ENCODE measurements at places on chromosomes 3 and 15.

- no peak for DNase-seq
Measured at GRCh38 chr3:30642849-30643361, 36.5 kb downstream of the TGFBR2 start.

- DNase-seq: no peak
Measured at GRCh38 chr3:52286777-52287110, 884 bp upstream of the GLYCTK start.

DNA sequence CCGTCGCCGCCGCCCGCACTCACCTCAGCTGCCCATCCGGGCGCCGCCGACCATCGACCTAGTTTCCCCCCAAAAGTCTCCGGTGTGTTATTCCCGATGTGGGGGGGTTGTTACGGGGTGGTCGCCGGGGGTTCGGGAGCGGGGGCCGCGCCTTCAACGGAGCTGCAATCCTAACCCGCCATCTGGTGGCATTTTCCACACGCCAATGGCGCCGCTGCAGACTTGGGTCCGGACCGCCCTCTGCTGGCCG lies at the start of gene STAG1:
TSS of gene STAG1 (minus strand) at position 207 of the 250 bp plus-strand sequence. CDS start 121,480 bp downstream, outside the sequence.
- no peak for DNase-seq

GRCh38 chr15:90851114-90851513 lies 17.3 kb upstream of the FURIN start:
- no peak for DNase-seq

GRCh38 chr15:96560246-96560895 lies 229.9 kb downstream of the NR2F2 start:
- DNase-seq: peak; percentile 33

DNA sequence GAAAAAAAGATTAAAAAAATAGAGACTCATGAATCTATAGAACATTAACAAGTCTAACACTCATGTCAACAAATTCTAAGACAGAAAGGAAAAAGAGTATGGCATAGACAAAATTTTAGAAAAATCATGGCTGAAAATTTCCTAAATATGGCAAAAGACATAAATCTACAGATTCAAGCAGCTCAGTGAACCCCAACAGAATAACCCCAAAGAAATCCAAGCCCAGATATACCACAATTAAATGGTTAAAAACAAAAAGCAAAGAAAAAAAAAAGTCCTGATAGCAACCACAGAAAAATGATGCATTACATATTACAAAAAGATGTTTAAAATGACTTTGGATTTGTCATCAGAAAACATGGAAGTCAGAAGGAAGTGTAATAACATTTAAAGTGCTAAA lies 75.6 kb downstream of the AQR start:
- no peak for DNase-seq

DNA sequence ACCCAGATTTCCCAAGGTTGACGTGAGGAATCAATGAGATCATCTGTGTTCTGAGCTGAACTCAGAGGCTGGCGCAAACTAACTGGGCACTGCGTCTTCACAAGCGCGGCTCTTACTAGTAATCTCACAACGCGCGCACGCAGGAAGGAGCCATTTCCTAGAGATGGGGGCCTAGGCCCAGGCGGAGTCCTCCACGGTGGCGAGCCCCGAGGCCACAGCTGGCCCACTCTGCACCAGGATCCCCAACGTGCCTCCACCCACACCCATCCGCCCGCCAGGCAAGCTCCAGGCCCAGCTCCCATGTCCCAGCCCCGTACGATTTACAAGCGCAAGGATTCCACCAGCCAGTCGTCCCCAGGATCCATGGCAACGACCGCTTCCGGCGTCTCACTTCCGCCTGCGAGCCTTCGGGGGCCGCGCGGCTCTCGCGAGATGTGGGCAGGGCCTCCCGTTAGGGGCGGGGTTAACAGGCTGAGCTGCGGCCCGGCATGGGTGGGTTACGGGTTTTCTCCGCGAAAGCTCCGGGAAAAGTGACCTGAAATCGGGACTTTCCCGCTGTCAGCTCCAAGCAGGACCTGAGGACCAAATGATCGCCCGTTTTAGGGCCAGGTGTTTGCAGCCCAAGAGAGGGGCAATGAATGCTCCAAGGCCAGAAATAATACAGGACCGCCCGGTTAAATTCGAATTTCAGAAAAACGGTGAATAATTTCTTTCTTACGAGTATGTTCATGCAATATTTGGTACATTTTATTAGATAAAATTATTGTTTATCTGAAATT lies at the start of gene WDR73:
TSS of gene WDR73 (minus strand) at position 374 of the 779 bp plus-strand sequence. CDS start at position 365, 9 bp downstream.
- DNase-seq: peak; percentile 95

DNA sequence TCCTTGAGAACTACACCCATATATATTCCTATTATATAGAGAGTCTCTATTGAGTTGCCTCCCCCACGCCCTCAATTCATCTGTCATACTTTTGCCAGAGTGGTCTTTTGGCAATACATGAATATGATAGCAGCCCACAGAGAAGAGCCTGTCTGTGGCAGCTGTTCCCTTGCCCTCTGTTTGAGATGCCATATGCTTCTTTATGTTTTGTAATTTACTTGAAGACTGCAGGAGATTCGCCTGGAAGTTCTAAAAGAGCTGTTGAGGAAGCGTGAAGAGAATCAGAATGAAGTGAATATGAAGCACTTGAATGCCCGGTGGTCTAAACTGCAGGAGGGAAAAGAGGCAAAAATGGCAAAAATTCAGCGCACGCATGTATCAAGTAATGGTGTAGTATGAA lies 27.2 kb downstream of the CFAP91 start:
- no peak for DNase-seq

DNA sequence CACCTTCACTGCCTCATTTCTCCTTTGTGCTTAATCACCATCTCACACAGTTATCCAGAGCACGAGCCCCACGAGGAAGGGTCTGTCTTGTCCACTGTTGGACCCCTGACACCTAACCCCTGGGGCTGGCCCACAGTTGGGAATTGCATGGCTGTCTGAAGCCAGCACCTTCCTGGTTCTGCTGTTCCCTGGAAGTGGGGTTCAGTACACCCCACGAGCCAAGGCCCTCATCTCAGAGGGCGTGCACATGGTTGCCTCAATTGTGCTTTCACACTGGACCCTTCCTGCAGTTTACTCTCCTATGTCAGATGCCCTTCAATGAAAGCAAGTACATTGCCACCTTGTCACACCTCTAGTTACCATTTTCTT lies 30.7 kb downstream of the BTD start:
- DNase-seq: no peak

- no peak for DNase-seq
Measured at GRCh38 chr3:177401375-177401774, 204.1 kb upstream of the TBL1XR1 start.

- DNase-seq: no peak
Measured at GRCh38 chr3:81788610-81789009, 27.2 kb upstream of the GBE1 start.

DNA sequence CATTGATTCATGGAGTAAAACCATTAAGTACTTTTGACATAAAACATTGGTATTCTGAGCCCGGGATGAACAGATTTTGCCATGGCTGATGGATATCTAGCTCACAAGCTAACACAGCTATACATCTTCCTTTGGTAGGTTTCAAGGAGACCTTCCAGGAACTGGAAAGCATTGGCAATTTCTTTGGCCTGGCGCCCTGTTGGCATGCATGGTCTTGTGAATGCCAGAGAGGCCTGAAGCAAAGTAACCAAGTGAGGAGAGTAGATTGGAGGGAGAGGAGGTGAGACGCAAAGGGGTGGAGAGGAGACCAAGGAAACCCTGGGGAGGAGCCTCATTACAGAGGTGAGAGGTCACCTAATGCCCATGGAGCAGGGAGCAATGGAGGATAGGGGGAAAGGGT lies 67.2 kb downstream of the SQOR start:
- DNase-seq: peak; percentile 29

DNA sequence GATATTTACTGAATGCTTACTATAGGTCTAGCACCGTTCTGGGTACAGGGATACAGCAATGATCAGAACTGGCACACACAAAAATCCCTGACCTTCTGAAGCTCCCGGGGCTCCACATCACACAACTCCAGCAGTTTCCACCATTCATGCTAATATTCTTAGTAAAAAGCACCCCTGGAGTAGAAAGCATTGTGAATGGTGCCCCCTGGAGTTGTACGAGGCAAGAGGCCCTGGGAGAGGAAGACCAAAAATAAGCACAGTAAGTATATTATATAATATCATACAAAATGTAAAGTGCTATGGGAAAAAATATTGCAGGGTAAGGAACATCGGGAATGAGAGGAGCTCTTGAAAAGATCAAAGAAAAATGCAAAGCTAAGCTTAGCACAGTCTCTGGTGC lies 790 bp upstream of the SRGAP3 start:
- DNase-seq: no peak

GRCh38 chr3:165749821-165750220 lies 87.4 kb downstream of the BCHE start:
- DNase-seq: no peak

DNA sequence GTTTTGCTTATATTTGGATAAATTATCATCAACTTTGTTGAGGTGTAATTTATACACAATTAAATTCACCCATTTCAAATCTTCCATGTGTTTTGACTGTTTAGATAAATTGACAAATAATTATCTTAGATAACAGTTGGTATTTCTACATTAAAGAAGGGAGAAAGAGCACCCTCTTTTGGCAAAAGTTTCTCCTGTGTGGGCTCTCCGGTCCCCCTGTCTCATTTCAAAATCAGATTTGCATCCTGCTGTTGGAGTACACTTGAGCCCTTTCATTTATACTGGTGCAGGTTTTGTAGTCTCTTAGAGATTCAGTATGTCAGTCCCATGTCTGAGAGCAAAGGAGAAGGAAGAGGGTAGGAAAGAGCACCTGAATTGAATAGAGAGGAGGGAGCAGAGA lies 49.4 kb downstream of the NKIRAS1 start:
- no peak for DNase-seq

DNA sequence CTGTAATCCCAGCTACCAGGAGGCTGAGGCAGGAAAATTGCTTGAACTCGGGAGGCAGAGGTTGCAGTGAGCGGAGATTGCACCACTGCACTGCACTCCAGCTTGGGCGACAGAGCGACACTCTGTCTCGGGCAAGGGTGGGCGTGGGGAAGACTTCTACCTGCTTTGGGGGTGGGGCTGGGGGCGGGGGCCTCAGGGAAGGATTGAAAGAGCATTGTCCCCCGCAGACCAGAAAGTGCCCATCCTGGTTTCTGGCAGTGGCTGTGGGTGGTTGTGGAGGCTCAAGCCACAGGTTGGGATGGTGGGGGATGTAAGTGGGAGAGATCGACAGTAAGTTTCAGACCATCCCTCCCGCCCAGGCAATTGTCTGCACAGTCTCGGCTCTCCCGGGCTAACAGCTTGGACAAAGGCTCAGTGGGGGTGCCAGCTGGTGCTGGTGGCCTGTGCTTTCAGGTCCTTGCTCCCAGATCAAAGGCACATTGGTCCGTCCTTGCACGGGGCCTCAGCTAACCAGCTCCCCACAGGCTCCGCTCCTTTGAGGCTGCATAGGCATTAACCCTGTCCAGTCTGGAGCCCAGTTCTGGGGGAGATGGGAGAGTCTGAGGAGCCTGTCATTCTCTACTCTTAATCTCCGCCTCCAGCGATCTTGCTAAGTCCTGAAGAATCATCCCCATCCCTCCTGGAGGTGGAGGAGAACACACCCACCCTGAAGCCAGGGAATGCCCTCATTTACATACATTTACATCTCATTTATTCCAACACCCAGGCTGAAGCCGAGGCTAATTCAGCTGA lies 8.6 kb downstream of the SCN5A start:
- no peak for DNase-seq

- DNase-seq: no peak
Measured at GRCh38 chr3:29430558-29430971, 149.7 kb downstream of the RBMS3 start.

DNA sequence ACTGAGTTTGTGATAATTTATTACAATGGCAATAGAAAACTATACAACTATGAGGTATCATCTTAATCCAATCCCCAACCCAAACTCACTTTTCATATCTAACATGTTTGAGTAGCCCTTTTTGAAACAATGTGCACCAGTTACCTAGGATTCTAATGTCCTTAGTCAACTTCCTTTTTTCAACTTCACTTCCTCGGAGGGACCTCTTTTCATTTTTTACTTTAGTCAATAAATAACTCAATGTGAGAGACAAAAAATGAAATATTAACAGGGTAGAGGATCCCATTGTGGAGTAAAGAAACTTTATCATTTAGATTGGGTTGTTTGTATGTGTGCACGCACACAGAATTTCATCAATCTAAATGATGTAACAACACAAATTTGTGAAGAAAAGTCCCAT lies 193.6 kb upstream of the LRRC3B start:
- DNase-seq: no peak

GRCh38 chr15:95559875-95560394 lies 770.6 kb upstream of the NR2F2 start:
- peak; percentile 72 for DNase-seq

GRCh38 chr15:74320352-74321247 lies 46.8 kb downstream of the CYP11A1 start:
- DNase-seq: peak; percentile 42

DNA sequence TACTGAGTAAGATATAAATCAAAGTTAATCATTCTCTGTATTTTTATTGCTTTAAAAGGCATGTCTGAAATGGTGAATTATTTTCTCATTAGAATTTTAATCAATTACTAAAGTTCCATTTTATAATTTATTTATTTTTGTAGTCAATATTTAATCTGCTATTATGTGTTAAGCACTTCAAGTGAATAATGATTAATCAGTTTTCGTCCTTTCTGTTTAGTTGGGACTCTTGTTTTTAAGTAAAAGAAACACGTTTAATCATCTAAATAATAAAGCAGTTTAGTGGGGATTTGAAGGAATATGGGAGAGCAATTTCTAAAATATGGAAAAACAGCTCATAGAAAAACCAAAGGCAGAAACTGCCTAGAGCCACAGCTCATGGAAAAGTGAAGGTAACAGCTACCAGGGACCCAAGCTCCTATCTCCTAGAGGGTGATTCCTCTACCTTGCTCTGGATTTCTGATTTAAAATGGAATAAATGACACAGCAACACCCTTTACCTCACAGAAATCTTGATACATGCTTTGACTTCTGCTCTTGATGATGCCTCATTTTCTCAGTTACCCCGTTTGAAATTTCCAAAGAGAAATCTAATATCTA lies 28.0 kb upstream of the SUCNR1 start:
- DNase-seq: no peak

DNA sequence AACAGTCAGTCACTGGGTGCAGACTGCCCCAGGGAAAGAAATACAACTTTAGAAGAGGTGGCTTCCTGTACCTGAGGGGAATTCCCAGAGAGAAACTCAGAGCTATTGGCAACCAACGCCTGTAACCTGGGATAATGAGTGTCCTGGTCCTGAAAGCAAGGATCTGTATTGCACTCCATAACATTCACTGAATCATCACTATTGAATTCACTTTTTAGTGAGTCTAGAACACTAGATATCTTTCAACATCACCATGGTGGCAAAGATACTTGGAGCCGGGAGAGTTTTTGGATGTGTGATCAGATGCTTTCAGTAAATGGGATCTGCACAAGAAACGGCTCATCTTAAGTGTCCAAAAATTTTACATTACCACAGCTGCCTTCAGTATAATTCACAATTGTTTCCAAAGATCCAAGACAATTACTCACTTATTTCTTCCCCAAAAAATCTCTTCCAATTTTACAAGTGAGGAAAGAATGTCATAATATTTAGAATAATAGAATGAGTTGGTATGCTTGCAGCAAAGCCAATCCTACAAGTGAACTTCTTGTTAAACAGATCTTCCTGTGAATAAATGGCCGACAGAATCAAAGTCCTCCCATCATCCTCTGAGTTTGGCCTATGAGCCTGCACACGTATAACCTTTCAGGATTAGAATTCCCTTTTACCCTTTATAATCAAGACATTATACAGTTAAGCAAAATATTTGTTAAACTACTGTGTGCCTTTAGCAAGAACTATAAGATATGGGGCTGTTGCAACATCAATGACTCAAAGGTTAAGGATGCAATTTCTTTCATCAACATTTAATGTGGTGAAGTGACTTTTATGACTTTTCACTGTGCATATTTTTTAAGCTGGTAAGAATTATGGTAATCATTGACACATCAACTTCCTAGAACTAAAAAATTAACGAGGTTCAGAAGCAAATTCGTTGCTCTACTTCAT lies 243.3 kb upstream of the COL8A1 start:
- DNase-seq: peak; percentile 39

Measured in MG63 (cell line).